Fibroblast of the aortic adventitia (primary cell): ENCODE measurements at places on chromosomes 11 and 22. TPM values are rescaled to one million over a fixed set of nuclear protein-coding genes. Genes with fewer than 3 reads are reported as not detected.

- DNase-seq = peak; percentile 82
These were observed 9.7 kb upstream of the MALAT1 start for GRCh38 chr11:65489035-65489705.

DNA sequence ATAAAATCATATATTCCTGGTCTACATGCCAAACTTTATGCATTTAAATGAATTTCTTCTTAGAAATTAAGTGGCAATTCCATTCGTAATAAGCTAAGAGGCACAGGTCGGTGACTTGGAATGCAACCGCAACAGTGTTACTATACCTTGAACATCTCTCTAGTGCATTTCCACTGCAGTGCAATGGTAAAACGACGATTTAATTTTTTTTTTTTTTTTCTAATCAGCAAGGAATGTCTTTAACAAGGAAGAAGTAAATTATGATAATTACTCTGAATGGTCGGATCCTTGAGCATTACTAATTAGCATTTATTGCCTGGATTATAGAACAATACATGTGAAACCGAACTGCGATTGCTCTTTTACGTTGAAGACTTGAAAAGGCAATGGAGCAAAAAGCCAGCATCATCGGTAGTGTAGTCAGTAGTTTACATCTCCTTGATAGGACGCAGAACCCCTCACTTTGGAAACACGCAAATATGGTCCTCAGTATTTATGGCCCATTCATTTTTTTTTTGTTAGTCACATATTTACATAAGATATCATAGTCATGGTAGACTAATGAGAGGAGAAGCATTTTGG lies 20.2 kb downstream of the BLID start:
- DNase-seq = peak; percentile 91

GRCh38 chr11:57276971-57277675 lies 40.1 kb upstream of the APLNR start:
- peak; percentile 65 for DNase-seq

Gene MIAT
- total RNA-seq = 0.72 and 2.0 TPM in 2 replicates

- DNase-seq = no peak
These were observed 15.9 kb downstream of the BCR start for GRCh38 chr22:23196165-23196564.

Gene APLNR
- total RNA-seq = not detected in 2 replicates

Gene SCGB2A2
- total RNA-seq = not detected in 2 replicates

- no peak for DNase-seq
These were observed 23.0 kb downstream of the MYEOV start for GRCh38 chr11:69316956-69317355.

GRCh38 chr11:122895563-122895962 lies 13.0 kb downstream of the JHY start:
- no peak for DNase-seq

Gene ZNF214
- total RNA-seq = 2.9 and 5.2 TPM in 2 replicates

- no peak for DNase-seq
These were observed 4.3 kb downstream of the CBX6 start for GRCh38 chr22:38867471-38868285.

DNA sequence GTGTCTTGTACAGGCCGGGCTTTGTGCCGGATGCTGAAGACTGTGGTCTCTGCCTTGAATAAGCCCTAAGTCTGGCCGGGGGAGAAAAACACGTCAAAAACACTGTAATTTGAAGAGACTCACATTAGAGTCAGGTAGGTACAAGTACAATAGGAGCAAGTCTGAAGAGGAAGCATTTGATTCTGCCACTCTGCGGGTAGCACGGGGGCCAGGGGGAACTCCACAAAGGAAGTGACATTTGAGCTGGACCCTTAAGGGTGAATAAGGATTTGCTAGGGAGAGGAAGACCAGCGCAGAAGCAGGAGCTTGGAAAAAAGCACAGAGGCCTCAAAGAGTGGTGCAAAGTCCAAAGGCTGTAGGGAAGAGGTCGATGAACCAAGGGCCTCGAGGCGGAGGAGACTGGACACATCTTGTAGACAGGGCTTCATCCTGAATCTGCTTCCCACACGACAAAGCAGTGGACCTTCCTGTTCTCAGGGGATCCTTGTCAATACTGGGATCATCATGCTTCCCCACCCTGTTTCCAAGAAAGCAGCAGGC lies 38.7 kb downstream of the BUD13 start:
- no peak for DNase-seq

Gene MYBPC3
- not detected in 2 replicates for total RNA-seq

GRCh38 chr11:116256215-116256614 lies 516.6 kb downstream of the BUD13 start:
- DNase-seq = no peak

GRCh38 chr22:33669746-33670145 lies 250.5 kb downstream of the LARGE1 start:
- DNase-seq = no peak

Gene PGR
- 0.16 and 0.63 TPM in 2 replicates for total RNA-seq

GRCh38 chr22:38494498-38494897 lies 11.6 kb downstream of the DDX17 start:
- peak; percentile 90 for DNase-seq

DNA sequence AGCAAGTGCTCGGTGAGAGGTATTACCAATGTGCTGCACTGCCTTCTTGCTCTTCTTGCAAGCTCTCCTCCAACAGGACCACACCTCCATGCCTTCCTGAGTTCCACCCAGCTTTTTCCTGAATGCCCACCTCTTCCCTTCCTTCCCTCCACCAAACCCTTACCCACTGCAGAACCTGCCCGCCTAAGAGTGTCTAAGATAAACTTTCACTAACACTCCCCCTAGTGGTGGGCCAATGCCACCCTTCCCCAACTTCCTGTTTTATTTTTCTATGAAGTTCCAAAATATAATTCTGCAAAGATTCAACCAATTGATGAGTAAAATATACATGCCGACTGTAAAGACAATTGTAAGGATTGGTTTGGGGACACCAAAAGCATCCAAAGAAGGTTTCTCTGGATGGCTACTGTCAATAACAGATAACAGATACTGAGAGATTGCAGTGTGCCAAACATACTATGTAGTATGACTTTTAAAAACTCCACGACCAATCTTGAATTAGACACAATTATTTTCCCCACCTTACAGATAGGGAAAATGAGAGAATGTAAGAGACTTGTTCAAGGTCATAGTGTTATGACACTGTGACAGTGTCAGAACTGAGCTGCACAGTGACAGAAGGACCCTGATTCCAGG lies 38.6 kb upstream of the BMAL1 start:
- DNase-seq = peak; percentile 67

DNA sequence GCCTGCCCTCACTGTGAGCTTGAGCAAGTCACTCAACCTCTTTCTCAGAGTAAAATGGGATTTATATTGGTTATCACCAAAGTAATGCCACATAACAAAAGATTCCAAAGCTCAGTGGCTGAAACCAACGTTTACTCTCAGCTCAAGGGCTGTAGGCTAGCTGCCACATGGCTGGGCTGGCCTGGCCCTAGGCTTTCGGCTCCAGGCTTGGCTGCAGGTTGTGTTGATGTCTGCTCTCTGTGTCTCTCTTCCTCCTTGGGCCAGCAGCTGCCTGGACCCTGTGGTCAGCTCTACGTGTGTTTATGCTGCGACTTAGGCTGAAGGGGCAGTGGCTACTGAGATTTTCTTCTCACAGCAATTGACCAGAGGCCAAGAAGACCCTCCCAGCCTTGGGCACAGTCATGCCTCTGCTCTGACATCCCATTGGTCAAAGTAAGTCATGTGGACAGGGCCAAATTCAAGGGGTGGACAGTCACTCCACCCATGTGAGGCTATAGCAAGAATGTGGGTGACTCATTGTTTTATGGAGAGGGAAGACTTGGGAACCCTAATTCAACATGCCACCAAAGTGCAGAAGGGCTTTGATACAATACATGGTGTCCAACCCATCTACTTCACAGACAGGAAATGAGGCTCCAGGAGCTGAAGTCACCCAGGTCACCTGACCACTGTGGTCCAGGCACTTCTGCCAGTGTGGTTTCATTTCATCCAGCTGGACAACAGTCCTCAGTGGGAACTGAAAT lies 90.6 kb downstream of the TSPAN18 start:
- peak; percentile 19 for DNase-seq

GRCh38 chr22:24305260-24305692 lies 34.6 kb downstream of the SPECC1L start:
- peak; percentile 76 for DNase-seq

GRCh38 chr22:48892578-48893287 lies 934.9 kb downstream of the BRD1 start:
- DNase-seq = no peak

GRCh38 chr22:19641983-19642451 lies 72.3 kb upstream of the SEPTIN5 start:
- no peak for DNase-seq
